ENCODE measurements at places on chromosomes 2 and 18. TPM values are rescaled to one million over a fixed set of nuclear protein-coding genes. Genes with fewer than 3 reads are reported as not detected.

Gene SLC9A2
- not detected for total RNA-seq

- no peak for DNase-seq
These were observed 13.3 kb upstream of the ZNF521 start for GRCh38 chr18:25365242-25365641.

DNA sequence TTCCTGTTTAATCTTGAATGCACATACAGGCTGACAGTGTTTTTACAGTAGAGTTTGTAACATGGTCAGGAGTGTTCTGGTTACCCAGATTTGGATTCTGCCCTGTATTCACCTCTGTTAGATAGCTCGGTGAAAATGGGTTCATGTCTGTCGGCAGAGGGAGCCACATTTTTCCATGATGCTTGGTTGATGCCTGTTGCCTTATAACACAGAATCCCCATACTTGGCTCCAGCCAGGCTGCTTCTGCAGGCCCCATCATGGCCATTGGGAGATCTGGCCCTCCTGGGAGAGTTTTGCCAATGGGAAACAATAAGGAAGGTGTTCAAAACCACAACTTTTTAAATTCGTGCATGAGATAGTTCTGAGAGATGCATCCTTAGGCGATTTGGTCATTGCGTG is 78.1 kb downstream of the WDSUB1 start:
- no peak for DNase-seq

DNA sequence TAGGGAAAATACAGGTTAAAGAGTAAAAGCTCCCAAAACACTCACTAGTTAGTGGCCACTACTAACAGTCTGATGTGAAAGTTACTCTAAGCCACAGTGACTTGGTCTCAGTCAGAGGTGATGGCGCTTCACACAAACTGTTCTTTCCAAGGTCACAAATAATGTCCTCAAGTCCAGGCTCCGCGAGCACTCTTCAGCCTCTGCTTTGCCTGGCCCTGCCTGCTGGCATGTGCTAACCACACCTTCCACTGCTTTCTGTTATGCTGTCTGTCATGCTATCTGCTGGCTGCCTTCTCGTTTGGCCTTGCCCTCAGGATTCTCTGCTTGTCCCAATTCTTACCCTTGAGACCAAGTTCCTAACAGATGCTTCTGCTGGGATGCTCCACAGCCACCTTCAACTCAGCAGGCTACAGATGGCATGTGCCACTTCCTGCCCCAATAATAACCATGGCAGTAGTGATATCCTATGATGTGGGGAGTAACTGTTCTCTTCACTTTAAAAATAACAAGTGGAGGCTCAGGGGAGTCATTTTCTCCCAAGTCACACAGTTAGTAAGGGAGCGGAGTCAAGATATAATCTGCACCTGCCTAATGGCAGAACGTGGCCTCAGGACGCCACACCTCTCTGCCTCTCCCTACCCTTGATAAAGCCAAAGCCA is 75.7 kb downstream of the ZAP70 start:
- DNase-seq = no peak

Gene HOXD13
- not detected for total RNA-seq

GRCh38 chr2:45651415-45652089 is at the start of gene PRKCE:
TSS of gene PRKCE (plus strand) at chr2:45651675.
- DNase-seq = no peak

Gene LCT
- not detected for total RNA-seq

- DNase-seq = peak; percentile 78
These were observed 105.9 kb downstream of the SOX11 start for GRCh38 chr2:5798084-5798483.

DNA sequence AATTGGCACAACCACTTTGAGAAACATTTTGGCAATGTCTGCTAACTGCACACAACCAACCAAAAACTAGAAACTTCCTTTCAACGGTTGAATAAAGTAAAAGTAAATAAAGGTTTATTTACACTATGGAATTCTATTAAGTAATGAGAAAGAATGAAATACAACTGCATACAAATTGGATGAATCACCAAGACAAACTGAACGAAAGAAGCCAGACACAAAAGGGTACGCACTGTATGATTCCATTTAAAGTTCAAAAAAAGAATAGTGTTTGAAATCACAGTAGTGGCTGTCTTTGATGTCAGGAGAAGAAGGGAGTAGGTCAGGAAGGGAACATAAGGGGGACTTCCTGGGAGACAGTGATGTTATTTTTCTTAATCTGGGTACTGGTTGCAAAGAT is 46.5 kb upstream of the SULT1C3 start:
- no peak for DNase-seq

Data from astrocyte (in vitro differentiated cells and primary cell).